ENCODE measurements at places on chromosomes 16 and 17.
A peak's percentile ranks its signal among the peaks of the same experiment; 100 is the strongest.

DNA sequence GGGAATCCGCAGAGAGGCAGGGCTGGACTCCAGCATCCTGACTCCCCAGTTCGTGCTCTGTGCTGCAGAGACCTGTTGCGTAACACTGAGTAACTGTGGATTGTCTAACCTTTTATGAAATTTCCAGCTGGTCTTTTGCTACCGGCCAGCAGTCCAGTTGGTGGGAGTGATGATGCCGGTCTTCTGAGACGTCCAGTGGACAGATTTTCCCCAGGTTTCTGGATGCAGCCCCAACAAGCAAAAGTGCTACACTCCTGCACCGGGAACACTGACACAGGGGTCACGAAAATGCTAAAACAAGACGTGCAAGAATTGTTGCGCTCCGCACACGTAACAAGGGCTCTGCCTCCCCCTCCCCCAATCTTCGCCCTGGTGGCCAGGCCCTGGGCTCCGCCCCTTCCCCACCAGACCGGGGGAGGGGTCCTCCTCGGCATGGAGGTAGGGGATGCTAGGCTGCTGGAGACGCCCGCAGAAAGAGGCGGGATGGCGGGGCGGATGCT, 701 bp upstream of the MRC2 start:
- peak; percentile 10 for ATAC-seq

- peak; percentile 90 for ATAC-seq
Measured at GRCh38 chr16:89953671-89954406, 5.3 kb downstream of the DEF8 start.

GRCh38 chr17:5585836-5586521, 1.7 kb upstream of the NLRP1 start:
- no peak for ATAC-seq

DNA sequence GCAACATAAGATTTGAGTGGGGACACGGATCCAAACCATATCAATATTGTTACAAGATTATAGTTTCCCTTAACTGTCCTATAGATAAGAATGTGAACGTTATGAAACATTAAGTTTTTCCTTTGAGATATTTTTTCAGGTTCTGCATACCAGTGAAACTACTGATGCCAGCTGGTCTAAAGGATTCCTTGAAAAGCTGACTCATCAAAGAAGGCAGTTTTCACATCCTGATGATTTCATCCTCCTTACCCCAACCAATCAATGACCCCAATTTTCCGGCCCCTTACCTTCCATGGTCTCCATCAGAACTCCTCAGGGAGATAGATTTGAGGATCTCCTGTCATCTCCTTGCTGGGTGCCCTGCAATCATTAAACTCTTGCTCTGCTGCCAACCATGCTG, 64.1 kb upstream of the HS3ST4 start:
- no peak for ATAC-seq

DNA sequence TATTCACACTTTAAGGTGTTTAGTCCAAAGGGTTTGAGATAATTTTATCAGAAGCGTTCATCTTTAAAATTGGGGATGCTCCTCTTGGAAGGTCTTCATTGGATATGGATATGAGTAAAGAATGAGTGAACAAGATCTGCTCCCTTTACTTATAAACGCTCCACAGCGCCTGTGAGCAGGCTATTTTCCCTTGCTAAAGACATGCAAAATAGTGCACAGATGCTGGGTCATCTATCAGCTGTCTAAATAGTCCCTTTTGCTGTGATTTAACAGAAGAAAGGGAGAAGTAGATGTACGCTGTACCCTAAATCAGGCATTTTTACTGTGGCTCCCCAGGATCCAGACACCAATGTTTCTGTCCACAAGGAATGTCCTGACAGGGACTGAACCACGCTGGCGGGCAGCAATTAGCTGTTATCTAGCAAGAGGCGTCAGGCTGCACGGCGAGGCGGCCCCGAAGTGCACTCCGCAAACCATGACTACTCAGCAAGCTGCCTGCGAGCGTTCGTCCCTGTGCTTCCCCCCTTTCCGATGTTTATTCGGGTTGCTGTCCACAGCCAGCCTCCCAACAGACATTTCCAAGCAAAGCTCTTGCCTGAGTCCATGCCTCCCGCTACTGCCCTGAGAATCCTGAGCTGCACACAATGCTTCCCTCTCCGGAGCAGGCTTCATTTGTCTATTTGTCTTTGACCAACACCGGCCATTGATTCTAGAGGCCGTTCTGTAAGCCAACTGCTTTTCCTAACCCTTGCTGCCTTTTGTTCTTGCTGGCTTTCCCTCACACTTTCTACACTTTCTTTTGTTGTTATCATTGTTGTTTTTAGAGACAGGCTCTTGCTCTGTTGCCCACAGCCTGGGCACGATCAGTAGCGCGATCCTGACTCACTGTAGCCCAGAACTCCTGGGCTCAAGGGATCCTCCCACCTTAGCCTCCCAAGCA, 55.7 kb upstream of the CNEP1R1 start:
- no peak for ATAC-seq

- no peak for ATAC-seq
Measured at GRCh38 chr17:71902894-71903506, 217.8 kb upstream of the SOX9 start.

DNA sequence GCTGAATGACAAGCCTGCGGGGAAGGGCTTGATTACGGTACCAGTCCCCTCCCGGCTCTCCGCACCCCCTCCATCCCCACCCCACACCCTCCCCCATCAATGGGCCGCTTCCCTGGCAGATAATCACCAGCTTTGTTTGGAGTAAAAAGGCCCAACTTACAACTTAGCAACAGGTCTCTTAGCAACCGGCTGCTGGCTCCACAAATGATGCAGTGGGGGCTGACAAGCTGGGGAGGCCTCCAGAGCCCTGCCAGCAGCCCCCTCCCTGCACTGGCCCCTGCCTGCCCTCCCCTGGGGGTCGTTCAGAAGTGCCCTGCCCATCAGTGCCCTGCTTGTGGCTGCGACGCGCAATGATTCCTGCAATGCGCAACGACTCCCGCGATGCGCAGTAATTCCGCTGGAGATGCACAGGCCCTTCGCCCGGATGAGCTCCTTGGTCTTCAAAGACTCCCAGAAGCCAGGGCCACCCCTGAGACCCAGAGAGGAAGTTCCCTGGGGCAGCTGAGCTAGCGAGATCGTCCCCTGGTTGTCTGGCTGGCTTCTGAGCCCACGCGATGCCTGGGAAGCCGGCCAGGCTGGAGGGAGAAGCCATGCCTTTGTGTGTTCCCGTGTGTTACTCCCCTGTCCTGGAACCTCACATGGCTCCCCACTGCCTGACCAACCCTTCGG, 23.3 kb downstream of the CPNE2 start:
- ATAC-seq: no peak

DNA sequence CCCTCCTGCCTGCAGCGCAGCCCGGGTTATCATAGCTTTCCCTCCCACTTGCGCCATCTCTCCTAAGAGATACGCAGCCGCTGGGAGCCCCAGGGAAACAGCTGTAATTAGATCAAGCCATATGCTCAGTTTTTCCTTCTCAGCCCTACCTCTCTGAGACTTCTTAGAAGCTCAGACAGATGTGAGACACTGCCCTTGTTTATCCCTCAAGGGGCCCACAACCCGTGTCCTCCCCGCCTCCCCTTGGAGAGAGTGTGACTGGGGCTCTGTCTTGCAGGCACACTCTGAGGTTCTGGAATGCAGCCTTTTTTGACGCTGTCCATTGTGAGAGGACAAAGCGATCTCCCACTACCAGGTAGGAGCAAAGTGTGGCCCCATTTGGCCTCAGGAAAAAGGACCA, 31.2 kb downstream of the CIBAR2 start:
- ATAC-seq: no peak

DNA sequence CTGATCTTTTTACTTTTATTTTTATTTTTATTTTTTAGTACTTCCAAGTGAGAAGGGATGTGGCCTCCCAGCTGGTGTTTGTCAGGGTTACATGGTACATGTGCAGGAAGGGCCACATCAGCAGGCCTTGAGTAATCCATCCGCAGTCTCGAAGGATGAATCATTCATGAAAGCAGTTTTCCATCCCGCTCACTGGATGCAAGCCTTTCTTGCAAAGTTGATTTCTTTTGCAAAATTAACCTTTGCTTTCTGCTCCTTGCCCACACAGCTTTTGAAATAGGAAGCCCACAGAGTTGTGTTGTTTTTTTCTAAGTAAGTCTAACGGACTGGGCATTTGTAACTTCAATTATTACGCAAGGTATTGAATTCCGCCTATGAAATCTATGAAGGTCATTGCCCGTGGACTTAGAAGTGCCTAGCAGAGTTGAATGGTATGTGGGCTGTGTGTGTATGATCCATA, 157.4 kb downstream of the PRKCA start:
- ATAC-seq: no peak

GRCh38 chr16:68806981-68807380, 36.4 kb upstream of the TANGO6 start:
- ATAC-seq: no peak

DNA sequence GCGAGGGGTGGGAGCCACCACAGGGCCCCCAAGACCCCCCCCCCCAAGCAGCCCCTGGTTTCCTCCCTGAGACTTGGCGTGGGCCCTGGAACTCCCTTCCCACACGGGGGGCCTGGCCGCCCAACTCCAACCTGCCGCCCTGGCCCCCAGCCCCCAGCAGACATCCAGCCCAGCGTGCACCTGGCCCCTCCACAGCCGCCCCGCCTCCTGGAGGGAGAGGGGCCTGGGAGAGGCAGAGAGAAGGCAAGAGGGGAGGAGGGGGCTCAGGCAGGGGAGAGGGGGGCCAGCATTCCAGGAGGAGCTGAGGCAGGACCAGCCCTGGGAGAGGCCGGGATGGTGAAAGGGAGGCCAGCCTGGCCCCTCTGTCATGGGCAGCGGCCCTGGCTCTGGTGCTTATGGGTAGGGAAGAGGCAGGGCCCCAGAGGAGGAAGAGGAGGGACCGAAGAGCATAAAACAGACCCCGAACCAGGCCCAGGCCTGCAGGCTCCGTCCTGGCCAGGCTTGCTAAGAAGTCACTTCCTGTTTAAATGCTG, 16.7 kb downstream of the IL34 start:
- ATAC-seq: no peak
